Effector CD4-positive, alpha-beta T cell (primary cell): ENCODE measurements at places on chromosomes 2 and 18.

- DNase-seq, result no peak
Observed at GRCh38 chr2:71256421-71256820, 29.5 kb upstream of the PAIP2B start.

- no peak for DNase-seq
Observed at GRCh38 chr2:164065038-164065437, 329.2 kb upstream of the FIGN start.

DNA sequence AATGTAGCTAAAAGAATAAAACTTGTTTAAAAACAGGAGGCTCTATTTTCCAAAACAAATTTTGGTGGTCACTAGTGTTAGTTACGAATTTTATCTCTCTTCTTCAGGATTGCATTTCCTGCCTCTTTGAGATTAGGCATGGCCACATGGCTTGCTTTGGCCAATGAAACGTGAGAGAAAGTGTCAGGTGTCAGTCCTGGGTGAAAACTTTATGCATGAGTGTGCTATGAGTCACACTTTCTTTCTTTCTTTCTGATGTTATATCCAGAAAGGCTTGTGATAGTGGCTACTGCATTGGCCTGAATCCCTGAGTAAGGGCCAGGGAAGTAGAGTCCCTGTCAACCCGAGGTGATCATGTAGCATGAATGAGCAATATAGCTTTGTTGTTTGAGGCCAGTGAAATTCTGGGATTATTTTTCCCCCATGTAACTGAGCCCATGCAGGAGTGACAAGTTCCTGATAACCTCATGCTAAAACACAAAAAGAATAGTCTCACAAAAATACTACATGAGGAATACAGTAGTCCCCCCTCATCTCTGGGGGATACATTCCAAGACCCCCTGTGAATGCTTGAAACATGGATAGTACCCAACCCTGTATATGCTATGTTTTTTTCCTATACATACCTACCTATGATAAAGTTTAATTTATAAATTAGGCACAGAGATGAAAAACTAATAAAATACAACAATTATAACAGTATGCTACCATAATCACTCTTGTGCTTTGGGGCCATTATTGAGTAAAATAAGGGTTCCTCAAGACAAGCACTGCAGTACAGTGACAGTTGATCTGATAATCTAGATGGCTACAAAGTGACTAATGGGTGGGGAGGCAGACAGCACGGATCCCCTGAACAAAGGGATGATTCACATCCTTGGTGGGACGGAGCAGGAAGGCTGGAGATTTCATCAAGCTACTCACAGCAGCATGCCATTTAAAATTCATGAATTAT, 109.5 kb downstream of the CDC42EP3 start:
- DNase-seq, result no peak

- no peak for DNase-seq
Observed at GRCh38 chr2:197024206-197024605, 97.7 kb upstream of the PGAP1 start.

DNA sequence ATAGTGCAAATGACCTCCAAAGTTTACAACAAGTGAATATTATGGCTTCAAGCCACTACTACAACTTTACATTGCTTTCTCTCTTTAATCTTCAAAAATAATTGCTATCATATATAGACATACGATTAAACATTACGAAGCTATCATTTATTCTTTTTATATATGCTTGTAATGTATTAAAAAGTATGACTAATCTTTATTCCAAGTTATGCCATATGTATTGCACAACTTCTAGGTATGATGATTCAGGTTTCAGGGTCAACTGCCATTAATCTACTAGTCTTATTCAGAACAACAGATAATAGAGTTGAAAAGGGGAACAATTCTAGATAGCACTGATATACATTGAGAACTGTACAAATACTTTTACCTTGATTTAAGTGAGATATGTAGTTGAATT, 506.2 kb upstream of the TMEFF2 start:
- DNase-seq, result no peak

GRCh38 chr2:239489481-239489880, 88.7 kb upstream of the HDAC4 start:
- no peak for DNase-seq

DNA sequence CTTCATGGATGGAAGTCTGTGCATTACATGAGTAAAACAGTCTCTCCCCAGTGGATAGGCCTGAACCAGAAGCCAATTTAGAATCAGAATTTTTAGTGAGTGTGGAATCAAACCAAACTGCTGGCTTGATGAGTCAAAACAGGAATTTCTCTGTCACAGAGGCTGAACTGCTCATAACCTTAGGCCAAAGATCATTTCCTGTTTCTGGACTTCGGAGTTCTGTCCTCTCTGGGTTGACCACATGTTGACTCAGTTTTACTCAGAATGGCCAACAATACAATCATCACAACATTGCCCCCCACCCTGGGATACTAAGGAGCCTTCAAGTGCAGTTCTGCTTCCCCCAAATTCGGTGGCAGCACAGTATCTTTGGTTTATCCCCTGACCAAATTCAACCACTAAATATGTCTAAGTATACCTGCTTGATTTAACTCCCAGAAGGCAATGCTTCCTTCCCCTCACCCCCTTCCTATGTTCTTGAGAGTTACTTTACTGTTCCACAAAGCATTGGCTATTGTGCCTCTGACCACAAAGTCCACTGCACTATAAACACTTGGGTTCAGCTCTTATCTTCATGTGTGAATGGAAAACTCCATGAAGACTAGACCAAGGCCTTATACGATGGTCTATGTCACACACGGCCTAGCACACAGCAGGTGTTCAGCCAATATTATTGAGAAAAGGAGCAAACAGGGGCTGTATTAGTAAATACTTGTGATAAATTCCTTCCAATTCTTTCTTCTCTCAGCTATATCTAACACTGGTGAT, 67.8 kb downstream of the NXPH2 start:
- no peak for DNase-seq

DNA sequence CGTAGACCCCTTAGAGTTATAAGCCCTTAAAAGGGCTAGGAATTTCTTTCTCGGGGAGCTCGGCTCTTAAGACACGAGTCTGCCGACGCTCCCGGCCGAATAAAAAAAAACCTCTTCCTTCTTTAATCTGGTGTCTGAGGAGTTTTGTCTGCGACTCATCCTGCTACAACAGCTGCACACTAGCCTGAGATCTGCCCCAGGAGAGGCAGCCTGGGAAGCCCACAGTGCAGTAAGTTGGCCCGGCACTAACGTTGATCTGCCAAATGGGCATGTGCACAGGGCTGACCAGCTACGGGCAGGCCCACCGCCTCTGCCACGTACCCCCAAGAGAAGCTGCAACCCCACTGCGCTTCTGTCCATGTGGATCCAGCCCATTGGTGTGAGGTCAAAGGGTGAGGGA, 8.4 kb upstream of the LIMS2 start:
- no peak for DNase-seq

DNA sequence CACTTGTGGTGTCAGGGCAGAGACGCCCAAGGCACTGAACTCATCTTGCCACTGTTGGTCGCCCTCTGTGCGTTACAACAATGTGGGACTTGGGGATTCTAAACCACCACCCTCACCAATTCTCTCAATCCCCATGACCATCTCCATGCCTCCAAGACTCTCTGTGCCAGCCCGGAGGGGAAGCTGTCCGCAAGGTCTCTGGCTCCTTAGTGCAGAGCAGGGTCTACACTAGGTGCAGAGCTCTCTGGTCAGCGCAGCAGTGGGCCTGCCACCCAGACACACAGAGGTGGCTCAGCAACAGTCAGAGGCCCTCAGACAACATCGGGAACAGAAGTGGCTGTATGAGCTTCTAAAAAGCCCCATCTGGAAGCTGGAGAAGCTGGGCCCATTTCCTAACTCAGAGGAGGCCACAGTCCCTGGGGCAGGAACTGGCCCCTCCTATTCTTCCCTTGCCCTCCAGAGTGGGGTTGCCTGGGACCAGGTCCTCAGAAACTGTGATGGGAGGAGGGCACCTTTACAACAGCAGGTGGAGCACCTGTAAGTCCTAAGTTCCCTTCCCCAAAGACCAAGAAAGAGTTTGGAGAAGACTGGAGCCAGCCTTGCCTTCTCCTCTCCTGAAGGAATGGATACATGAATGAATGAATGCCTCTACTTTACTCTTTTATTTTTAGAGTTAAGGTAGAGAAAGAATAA, 37.7 kb downstream of the SERTAD2 start:
- DNase-seq, result no peak

GRCh38 chr2:205858881-205859441, 176.7 kb downstream of the NRP2 start:
- no peak for DNase-seq

- DNase-seq, result no peak
Observed at GRCh38 chr2:55592130-55592529, 25.3 kb downstream of the PPP4R3B start.

DNA sequence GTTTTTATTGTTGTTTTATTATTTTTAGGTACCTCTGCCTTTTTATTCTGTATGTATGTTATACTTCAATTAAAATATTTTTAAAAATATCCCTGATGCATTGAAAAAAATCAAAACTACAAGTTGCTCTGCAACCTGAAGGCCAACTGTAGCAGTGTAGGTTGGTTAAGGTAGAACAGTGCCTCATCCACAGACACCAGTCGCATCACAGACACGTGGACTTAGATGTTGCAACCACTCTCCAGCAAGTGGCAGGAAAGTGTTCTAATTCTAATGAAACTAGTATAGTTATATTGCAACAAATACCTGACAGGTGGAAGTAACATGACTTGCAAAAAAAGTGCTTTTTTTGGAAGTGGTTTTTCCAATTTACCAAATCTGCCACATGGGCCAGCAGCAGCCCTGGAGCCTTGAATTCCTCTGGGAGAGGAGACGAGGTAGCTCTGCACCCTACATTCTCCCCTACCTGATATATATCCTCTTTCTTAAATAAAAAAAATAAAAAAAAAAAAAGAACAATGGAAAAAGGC, 28.4 kb upstream of the SLC3A1 start:
- no peak for DNase-seq

DNA sequence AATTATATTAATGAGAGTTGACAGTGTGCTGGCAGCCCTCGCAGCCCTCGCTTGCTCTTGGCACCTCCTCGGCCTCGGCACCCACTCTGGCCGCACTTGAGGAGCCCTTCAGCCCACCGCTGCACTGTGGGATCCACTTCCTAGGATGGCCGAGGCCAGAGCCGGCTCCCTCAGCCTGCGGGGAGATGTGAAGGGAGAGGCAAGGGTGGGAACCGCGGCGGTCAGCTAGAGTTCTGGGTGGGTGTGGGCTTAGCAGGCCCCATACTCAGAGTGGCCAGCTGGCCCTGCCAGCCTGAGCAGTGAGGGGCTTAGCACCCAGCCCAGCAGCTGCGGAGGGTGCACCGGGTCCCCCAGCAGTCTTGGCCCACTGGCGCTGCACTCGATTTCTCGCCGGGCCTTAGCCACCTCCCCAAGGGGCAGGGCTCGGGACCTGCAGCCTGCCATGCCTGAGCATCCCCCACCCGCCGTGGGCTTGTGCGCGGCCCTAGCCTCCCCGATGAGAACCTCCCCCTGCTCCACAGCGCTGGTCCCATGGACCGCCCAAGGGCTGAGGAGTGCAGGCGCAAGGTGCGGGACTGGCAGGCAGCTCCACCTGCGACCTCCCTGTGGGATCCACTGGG, 68.2 kb upstream of the LRRTM4 start:
- DNase-seq, result no peak

DNA sequence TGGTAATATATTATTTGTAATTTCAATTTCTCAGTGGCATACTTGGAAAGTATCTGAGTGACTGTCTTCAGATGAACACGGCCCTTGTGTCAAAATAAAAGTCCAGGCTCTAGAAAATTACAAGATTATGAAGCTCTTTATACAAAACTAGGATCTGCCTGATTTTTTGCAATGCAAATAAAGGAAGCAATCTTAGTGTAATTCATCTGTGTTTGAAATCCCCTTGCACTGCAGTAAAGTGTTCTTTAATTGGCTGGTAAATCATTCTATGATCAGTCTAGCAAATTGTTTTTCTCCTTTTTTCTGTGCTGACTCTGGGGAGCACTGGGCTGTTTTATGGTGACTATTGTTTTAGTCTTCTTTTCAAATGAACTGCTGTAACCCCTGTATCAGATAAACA, 1039.0 kb downstream of the SOCS6 start:
- DNase-seq, result no peak

- no peak for DNase-seq
Observed at GRCh38 chr2:111705239-111705638, 178.8 kb downstream of the ANAPC1 start.

DNA sequence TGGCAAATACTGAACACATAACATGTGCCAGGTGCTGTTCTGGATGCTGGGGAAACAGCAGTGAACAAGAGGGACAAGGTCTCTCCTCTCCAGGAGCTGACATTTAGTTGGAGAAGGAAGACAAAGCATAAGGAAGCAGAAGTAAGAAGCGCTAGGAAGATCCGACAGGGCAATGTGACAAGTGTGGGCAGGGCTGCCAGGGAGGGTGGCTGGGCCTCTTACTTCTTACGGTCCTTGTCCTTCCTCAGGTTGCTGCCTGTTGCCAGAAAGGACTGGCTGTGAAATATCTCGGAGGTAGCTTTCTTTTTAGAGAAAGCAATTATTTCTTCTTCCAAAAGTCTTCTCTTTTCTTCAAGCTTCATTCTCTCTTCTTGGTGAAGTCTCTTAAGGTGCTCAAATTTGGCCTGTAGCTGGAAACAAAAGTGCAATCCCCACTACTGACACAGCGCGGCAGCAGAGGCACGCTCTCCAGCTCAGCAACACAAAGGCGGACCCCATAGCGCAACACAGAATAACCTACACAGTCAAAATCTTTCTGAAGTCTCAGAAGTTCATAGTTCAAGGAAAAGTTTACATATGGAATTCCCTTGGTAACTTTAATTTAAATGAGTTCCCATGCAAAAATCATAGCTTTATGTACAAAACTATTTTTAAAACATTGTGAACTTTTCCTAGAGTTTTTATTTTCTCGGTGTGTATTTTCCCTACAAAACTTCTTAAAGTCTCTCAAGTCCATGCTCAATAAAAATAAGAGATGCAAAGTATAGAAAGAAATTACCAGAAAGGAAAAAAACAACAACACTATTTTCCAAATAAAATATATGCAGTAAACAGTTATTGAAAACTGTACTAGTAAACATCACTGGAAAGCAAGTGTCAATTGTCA, 67.7 kb downstream of the SEPTIN10 start:
- DNase-seq, result peak; percentile 9

GRCh38 chr18:6624661-6625311, 104.7 kb upstream of the ARHGAP28 start:
- no peak for DNase-seq

GRCh38 chr2:161238560-161239325, 69.5 kb upstream of the PSMD14 start:
- peak; percentile 62 for DNase-seq

DNA sequence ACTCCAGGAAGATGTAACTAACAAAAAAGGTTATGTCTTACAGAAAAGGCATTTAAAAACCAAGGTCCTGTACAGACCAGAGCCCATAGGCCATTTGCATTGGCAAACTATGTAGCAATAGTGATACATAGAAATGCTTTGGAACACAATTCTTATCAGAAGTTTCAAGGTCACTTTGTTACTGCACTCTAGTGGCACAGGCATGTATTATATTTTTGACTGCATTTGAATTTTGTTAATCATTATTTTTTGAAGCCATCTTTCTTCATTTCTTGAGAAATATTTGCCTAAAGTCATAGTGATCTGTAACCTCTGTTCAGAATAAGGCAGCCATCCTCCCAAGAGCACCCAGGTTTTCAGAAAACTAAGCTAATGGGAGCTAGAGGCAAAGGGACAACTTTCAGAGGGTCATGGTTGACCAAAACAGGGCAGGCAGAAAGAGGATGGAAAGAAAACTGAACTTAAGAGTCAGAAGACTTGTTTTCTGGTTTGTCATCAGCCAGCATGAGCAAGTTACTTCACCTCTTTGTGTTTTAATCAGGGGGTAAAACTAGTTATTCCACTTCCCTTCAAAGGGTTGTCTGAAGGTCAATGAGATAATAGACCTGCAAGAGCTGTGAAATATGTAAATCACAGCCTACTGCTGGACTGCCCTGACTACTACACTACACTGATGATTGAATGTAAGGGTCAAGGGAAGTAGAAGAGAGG, 41.5 kb downstream of the SLC38A11 start:
- DNase-seq, result no peak

GRCh38 chr2:237039301-237040031, 46.2 kb upstream of the COPS8 start:
- no peak for DNase-seq
